ENCODE measurements at places on chromosomes 5 and 9. TPM values are rescaled to one million over a fixed set of nuclear protein-coding genes. Genes with fewer than 3 reads are reported as not detected.

Gene GALNT10
- 35.7 TPM for total RNA-seq

GRCh38 chr9:117624106-117624505, 80.1 kb upstream of the TLR4 start:
- H3K4me1 ChIP-seq, result no peaks in the 10 kb centered on the region
- no peak overlapping the region for H3K27ac ChIP-seq
- no peaks in the 10 kb centered on the region for H3K36me3 ChIP-seq
- no peak overlapping the region for H3K4me3 ChIP-seq

DNA sequence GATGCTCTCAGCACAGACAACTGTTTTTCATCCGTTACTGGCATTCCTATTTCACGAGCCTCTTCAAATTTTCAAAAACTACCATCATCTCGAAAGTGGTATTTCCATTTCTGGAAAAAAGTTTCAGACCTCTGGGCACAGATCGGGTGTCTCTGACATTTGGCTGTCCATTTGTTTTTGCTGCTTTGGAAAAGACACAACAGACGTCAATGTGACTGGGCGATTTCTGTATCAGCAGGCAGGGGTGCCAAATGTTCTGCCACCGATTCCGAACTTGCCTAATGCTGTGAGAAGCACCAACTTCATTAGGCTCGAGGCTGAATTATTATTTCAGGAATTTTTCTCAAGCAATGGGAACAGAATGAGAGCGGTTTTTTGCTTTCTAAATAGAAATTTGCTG, 105.6 kb downstream of the ARSB start:
- DNase-seq, result no peak
- no peaks in the 10 kb centered on the region for H3K4me1 ChIP-seq
- no peaks in the 10 kb centered on the region for H3K27me3 ChIP-seq
- no peak overlapping the region for H3K4me3 ChIP-seq
- no peaks in the 10 kb centered on the region for H3K36me3 ChIP-seq

DNA sequence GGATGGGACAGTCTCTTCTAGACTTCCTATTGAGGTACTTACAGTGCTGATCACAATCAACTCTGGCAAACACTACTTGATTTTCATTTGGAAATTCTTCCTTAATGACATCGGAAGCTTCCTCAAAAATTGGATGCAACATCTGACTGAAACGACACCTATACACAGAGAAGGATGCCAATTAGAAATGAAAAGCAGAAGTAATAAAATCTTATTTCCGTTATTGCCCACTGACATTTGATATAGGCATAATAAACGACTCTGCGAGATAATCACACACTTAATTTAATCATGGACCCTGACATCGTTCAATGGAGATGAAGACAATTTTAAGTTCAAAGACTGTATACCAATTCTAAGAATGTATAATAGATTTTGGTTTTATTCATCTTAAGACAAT, 46.4 kb downstream of the ERP44 start:
- no peak for DNase-seq
- peaks cover 8% of the 10 kb centered on the region for H3K36me3 ChIP-seq
- no peak overlapping the region for H3K27ac ChIP-seq
- no peaks in the 10 kb centered on the region for H3K4me1 ChIP-seq
- H3K4me3 ChIP-seq, result no peak overlapping the region

DNA sequence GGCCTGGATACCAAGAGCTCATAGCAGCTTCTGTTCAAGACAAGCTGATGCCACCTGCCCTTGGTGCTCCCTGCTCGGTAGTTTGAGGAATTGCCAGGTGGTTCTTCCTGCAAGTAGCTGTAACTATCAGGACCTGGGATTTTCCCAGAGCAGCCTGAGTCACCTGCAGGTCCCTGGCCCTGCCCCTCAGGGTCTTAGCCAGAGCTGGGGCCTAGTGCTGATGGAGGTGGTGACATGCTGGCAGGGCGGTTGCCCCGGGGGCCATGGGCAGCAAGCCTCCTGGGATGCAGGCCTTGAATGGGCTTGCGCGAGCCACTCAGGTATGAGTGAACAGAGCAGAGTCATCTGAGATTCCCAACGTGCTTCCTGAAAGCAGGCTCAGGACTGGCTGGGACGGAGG, 262.3 kb downstream of the HSPA4 start:
- H3K4me1 ChIP-seq, result no peaks in the 10 kb centered on the region
- H3K36me3 ChIP-seq, result no peaks in the 10 kb centered on the region
- H3K27me3 ChIP-seq, result no peaks in the 10 kb centered on the region
- DNase-seq, result no peak

DNA sequence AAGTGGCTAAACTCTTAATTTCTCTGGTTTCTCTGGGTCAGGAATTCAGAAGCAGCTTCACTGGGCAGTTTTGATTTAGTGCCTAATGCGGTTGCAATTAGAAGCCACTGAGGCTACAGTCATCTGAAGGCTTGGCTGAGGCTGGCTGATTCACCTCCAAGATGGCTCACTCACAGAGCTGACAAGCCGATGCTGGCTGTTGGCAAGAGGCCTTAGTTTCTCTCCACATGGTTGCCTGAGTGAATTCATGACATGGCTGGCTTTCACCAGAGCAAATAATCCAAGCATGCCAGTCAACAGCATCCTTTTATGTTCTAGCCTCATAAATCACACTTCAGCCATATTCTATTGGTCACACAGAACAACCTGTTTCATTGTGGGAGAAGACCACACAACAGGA, 2.8 kb upstream of the CDK7 start:
- peaks cover 17% of the 10 kb centered on the region for H3K4me1 ChIP-seq
- H3K27ac ChIP-seq, result no peak overlapping the region
- H3K27me3 ChIP-seq, result no peaks in the 10 kb centered on the region
- no peak for DNase-seq

Gene TMEM174
- total RNA-seq, result not detected

DNA sequence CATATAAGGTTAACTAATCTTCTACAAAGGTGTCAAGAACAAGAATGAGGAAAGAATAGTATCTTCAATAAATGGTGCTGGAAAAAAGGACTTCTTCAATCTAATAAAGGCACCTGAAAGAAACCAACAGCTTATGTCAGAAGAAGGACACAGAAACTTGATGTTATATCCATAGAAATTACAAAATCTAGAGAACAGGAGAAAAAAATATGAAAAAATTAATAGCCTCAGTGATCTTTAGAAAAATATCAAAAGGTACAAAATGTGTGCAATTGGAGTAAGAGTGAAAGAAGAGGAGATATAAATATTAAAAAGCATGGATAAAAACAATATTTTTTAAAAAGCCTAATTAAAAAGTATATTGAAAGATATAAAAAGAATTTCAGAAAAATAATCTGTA, 18.8 kb upstream of the PRSS3 start:
- H3K36me3 ChIP-seq, result no peaks in the 10 kb centered on the region
- no peak overlapping the region for H3K27ac ChIP-seq
- H3K4me3 ChIP-seq, result no peak overlapping the region
- no peaks in the 10 kb centered on the region for H3K27me3 ChIP-seq
- no peaks in the 10 kb centered on the region for H3K4me1 ChIP-seq

DNA sequence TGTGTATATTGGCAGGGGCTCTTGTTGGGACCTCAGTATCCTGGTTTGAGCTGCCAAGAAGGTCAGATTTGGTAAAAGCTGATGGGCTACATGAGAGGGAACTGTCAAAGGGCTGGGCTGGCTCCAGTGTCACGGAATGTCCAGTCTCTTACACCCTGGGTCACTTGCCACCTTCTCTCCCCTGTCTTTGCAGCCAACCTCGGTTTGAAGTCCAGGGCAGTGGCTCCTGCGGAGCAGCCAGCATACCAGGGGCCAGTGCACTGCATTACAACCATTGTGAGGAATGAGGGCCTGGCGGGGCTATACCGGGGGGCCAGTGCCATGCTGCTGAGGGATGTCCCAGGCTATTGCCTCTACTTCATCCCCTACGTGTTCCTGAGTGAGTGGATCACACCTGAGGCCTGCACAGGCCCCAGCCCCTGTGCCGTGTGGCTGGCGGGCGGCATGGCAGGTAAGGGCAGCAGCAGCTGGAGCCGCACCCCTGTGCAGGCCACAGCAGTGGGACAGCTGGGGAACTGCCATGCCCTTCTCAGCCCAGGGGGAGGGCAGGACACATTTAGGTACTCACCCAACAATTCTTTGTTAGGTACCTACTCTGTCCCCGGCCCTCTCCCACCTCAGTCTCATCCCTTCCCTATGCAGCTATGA, 24.2 kb downstream of the IL9 start:
- no peak overlapping the region for H3K4me3 ChIP-seq
- no peak overlapping the region for H3K27ac ChIP-seq
- H3K4me1 ChIP-seq, result no peaks in the 10 kb centered on the region
- H3K36me3 ChIP-seq, result no peaks in the 10 kb centered on the region
- no peaks in the 10 kb centered on the region for H3K27me3 ChIP-seq
